Stimulated activated CD8-positive, alpha-beta memory T cell treated with anti-CD3 and anti-CD28 coated beads, Interleukin-15, amount 100 ng/mL, for 24 hours (primary cell): ENCODE measurements at places on chromosomes 4 and X.

DNA sequence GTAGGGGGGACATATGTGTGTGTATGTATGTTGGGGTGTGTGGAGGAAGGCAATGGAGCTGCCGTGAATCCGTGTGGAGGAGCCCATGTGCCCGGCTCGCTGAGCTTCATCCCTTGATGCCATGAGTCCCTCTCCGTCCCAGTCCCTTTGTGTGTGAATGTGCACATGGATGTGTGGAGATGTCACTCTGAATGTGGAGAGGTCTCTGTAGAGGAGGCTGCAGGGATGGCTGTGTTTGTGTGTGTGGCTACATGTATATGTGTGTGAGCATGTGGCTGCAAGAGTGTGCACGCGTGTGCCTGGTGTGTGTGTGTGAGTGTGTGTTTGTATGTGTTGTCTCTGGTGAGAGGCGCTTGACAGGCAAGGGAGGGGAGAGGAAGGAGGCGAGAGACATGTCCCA, 1.3 kb downstream of the DLG3 start:
- no peak for DNase-seq

DNA sequence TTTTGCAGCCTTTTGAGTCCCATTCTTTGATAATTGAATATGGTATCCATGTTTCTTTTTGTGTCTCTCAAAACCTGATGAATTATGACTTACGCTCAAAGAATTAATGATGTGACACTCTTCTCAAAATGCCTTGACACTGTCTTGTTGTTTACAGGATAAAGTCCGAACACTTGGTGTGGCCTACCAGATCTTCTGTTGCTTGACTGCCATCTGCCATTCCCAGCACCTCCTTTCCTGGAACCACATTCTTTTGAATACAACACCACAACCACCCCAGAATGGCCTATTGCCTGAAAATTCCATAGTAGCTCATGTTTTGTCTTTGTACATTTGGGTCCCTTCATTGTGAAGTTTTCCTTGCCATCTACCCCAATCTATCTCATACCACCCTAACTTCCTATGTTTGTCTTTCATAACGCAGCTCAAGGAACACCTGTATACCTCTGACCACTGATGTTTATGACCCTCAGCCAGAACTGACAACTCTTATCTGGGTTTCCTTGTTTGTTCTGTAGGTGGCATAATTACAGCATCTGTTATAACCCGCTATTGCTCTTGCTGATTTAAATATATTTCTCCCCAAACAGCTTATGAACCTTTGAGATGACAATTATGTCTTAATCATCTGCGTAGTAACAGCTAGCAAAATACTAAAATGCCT, 991.3 kb downstream of the RAB28 start:
- no peak for DNase-seq

DNA sequence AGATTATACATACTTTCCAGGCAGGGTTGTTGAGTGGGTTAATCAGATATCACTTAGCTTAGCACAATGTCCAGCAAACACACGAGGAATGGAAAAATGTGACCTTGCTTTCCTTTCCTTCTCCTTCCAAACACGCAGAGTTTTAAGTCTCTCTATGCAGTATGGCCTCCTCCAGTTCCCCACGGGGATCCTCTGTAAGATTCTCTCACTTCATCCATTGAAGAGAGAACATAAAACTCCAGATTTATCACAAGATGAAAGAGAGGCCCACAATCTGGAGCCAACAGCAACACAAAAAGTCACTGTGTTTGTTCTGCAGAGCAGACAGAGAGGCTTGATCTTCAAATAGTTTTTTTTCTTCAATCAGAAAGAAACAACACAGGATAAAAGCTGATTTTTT, 336.8 kb upstream of the CLNK start:
- no peak for DNase-seq

GRCh38 chr4:54254915-54255246, 25.8 kb downstream of the PDGFRA start:
- DNase-seq, result no peak

- DNase-seq, result no peak
Observed at GRCh38 chr4:1030031-1030430, 18.6 kb downstream of the FGFRL1 start.

GRCh38 chrX:84715315-84715714, 213.1 kb upstream of the HDX start:
- no peak for DNase-seq

DNA sequence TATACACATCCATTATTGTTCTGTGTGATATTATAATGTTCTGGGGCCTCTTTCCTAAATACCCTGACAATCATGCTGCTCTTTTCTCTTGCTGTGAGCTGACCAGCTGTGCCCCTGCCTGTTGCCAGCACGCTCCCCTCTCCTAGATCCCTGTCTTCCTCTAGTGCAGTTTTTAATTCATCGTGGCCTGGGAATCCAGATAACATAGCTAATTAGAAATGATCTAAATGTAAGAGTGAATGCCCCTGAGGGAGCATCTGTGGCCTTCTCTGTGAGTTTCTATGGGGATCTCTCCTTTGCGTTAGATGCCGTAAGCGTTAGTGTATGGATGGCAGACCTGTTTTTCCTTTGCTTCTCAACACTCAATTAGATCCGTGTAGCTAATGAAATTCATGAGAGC, 434.3 kb downstream of the SPRY1 start:
- DNase-seq, result no peak

GRCh38 chr4:162952232-162952631, 214.5 kb downstream of the NAF1 start:
- no peak for DNase-seq

GRCh38 chr4:113637823-113638561, 123.5 kb downstream of the CAMK2D start:
- DNase-seq, result no peak
